ENCODE measurements at places on chromosomes 13 and 19.
A peak's percentile ranks its signal among the peaks of the same experiment; 100 is the strongest.

- DNase-seq = no peak
These were observed 63.7 kb upstream of the IPO5 start for GRCh38 chr13:97889803-97890202.

DNA sequence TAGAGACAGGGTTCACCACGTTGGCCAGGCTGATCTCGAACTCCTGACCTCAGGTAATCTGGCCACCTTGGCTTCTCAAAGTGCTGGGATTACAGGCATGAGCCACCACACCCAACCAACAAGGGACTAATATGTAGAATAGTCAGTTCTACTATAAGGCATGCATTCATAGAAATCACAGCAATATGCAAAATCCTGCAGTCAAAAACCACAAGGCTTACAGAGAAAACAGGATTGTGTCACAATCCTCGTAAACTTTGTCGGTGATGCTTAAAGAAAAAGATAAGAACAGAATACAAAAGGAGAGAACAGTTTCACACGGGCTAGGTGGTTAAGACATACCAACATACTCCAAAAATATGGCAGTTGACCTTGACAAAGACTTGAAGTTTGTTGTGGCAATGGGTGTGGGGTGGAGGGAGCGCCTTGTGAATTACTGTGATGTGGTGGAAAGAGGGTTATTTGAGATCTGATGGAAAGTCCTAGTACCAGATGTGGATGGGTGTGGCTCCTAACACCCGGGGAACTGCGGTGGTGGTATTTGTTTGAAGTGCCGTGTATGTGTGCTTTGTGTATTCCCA, 12.4 kb downstream of the NOSIP start:
- DNase-seq = no peak

DNA sequence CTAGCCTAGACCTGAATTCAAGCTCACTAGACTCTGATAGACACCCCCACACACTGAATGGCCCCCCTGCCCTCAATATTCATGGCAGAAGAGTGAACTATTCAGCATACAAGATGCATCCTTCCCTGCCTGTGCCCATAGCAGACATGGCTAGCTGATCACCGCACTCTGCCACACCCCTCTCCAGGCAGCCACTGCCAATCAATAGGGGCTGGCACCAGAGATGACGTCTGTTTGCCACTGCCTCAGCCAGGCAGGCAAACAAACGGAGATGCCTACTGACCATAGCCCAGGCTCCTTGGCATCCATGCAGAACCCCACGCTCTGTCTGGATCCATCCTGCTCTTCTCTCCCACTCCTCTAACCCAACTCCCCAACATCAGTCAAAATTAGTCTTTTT, 13.8 kb upstream of the NPAS1 start:
- peak; percentile 47 for DNase-seq

DNA sequence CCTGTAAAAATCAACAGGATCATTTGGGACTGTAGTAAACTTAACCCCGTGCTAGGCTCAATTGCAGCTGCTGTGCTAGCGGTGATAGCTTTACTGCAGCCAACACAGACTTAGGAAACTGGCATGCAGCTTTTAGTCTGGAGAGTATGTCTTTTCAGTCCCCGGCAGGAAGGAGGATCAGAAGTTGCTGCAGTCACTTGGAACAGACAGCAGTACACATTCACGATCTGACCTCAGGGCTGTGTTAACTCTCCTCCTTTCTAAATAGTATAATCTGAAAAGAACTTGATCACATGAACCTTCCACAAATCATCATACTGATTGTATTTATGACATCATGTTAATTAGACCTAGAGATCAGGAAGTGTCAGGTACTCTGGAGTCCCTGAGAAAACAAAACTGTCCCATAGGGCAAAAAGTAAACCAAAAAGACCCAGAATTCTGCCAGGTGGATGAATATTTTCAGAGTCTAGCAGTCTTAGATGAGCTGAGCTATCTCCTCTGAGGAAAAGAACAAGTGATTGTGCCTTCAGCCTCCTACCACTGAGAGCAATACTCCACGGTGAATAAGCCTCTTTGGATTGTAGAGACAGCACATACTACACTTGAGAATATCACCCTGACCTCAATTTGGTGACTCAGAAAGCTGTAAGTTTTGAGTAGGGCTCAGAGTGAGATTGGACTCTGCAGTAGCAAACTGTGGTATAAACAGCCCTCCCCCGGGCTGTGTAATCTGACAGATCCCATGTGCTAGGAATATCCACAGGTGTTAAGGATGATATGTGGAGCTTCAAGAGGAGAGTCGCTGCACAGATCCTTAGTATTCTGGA, 181.0 kb upstream of the GPR12 start:
- DNase-seq = no peak

DNA sequence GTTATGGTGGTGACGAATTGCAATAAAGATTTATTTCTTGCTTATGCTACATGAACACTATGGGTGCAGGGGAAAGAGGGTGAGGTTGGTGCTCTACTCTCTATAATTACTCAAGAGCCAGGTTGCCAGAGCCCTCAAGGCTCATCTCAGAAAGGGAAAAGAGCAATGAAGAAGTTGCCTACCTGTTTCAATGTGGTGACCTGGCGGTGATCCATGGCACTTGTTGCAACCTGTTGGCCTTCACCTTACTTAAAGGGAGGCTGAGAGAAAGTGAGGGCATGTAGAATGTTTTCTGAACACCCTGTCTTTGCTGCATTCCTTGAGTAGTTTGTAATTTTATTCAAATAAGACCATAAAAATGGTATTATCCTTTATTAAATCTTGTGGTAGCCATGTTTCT, 394.4 kb downstream of the GPC6 start:
- DNase-seq = no peak

GRCh38 chr19:33054623-33055022, 10.1 kb downstream of the RHPN2 start:
- DNase-seq = no peak

GRCh38 chr13:77338329-77338728, 11.4 kb upstream of the MYCBP2 start:
- no peak for DNase-seq

DNA sequence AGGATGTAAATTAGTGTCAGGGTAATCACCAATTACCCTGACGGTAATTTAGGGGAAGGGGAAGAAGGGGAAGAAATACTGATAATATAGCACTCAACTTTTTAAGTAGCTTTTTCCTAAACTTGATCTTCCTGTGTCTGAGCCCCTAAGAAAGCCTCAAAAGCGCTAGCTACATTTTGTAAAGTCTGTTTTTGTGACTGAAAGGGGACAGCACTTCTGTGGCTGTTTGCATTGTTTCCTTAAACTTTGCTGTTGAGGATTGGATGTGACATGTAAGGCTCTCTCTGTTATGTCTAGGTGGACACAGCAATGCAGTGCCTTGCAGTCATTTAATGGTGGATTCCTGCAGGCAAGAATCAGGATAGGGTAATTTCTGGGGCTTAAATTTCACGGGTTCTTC, 42.8 kb downstream of the SPATA13 start:
- no peak for DNase-seq

- DNase-seq = no peak
These were observed 250.9 kb downstream of the LIG4 start for GRCh38 chr13:107964395-107964794.

- DNase-seq = no peak
These were observed 66.6 kb downstream of the COL4A1 start for GRCh38 chr13:110240352-110240751.
